ENCODE measurements at places on chromosomes 3 and 15. TPM values are rescaled to one million over a fixed set of nuclear protein-coding genes. Genes with fewer than 3 reads are reported as not detected.

OR5H6 gene
- total RNA-seq = not detected

BOC gene
- total RNA-seq = not detected

PLS1 gene
- total RNA-seq = 3.6 TPM

GRCh38 chr3:111548756-111549155, 6.8 kb downstream of the CD96 start:
- H3K4me1 ChIP-seq = peaks cover 31% of the 10 kb centered on the region
- no peak for DNase-seq
- no peak overlapping the region for H3K27ac ChIP-seq
- H3K4me3 ChIP-seq = no peak overlapping the region

DNA sequence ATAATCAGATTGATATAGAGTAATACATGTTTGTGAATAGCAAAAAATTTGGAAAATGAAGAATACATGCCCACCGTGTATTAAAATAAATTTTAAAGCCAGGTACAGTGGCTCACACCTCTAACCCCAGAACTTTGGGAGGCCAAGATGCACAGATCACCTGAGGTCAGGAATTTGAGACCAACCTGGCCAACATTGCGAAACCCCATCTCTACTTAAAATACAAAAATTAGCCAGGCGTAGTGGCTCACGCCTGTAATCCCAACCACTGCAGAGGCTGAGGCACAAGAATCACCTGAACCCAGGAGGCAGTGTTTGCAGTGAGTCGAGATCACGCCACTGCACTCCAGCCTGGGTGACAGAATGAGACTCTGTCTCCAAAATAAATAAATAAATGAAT, 266.3 kb downstream of the SI start:
- DNase-seq = no peak
- no peaks in the 10 kb centered on the region for H3K36me3 ChIP-seq
- H3K4me3 ChIP-seq = no peak overlapping the region
- no peak overlapping the region for H3K27ac ChIP-seq

All from activated CD4-positive, alpha-beta memory T cell treated with anti-CD3 and anti-CD28 coated beads, Interleukin-2, amount 10 ng/mL, durations not matched to agents 7 days and 5 days (primary cell).